ENCODE measurements at places on chromosomes 13 and 19.

GRCh38 chr19:34974646-34975045 lies 10.6 kb upstream of the ZNF792 start:
- DNase-seq: no peak

GRCh38 chr19:795073-795611 lies 2.1 kb upstream of the PTBP1 start:
- no peak for DNase-seq

DNA sequence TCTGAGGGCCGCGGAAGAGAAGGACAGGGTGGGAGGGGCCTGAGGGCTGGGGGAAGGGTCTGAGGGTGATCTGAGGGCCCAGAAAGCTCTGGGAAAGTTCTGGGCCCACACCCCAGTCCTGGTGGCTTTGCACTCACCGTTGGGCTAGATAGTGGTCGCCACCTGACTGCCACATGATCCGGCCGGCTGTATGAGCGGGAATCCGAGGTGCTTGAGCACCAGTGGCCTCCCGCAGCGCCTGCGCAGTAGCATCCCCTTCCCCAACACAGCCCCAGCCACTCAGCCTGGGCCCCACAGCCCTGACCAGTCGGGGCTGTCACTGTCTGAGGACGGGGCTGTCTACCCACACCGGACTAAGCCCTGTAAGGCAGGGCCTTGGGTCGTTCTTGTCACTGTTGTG lies 15.0 kb downstream of the PRODH2 start:
- no peak for DNase-seq

GRCh38 chr19:32676895-32677359 lies 1.3 kb downstream of the RGS9BP start:
- no peak for DNase-seq

DNA sequence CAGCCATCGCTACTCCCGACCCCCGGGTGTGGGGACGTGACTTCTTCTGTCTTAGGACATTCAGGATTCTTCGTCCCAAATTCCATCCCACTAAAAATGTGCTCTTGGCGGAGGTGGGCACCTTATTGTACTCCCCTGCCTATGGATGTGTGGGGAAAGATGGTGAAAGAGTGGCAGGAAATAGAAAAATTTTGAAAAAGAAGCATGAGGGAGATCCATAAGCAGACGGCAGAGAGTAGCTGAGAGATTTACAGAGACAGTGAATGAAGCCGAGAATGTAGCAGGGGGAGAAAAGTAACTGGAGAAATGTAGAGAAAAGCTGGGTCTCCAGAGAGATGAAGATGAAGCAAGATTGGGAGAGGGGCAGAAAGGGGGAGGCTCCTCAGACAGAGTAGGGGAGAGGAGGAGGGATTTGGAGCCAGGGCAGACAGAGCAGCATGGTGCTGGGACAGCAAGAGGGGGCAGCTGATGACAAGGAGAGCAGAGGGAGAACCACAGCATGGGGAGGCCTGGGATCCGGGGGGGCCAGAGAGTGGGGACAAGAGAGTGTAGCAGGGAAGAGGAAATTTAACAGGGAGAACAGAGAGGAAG lies 843 bp downstream of the ZNF610 start:
- DNase-seq: no peak

DNA sequence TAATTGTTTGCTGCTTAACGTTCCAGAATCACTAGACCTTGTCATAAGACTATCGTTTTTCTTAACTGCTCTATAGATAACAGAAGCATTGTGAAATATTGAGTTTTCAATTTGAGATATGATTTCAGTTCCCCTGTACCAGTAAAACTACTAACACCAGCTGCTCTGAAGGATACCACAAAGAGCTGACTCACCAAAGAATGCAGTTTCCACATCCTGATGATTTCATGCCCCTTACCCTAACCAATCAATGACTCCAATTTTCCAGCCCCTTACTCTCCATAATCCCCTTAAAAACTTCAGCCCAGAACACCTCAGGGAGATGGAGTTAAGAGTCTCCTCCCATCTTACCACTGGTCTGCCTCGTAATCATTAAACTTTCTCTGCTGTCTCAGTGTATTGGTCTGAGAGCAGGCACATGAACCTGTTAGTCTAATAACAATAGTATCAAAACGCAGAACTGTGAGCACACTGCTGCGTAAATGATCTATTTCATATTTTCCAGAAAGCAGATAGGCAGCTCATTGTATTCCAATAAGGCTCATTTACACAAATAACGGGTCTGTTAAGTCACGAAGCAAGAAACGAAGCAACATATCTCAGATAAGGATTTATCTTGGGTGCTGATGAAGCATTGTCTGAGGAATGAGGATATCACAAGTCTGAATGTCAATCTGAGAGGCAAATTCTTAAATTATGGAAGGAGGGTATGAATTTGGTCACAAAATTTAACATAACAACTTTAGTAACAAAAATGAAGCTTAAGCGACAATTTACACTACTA lies 14.1 kb upstream of the CCNA1 start:
- DNase-seq: no peak

DNA sequence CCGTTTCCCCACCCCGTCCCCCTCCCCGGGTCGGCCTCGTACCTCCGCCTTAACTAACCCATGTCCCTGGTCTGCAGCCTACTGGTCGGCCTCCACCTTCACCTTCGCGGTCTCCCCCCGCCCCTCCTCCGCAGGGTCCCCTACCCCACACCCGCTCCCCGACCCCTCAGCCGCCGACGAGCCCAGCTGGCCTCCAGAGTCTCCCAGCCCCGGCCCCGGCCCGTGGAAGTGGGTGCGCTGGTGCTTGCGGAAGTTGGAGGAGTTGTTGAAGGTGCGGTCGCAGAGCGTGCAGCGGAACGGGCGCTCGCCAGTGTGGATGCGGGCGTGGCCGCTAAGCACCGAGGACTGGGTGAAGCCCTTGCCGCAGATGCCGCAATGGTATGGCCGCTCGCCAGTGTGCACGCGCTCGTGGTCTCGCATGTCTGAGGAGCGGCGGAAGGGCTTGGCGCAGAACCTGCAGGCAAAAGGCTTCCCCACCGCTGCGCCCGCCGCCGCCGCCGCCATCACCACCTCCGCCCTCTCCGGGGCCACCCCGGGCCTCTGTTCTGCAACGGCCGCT lies 2.6 kb downstream of the ZNF784 start:
- no peak for DNase-seq

DNA sequence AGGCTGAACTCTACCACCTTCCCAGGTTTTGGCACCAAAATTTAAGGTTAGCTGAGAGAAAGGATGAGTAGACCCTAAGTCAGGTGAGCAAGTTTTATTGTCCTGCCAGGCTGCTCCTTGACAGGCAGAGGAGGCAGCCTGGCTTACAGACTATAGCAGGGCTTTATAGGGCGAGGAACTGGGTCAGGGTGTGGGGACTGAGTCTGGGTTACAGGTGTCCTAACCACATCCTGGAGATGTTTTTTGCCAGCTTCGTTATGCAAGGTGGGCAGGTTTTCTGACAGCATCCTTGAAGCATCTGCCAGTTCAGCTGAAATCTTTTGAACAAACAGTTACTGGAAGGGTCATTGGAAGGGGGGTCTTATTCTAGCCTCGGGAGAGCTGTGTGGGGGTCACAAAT lies 905.7 kb upstream of the SLITRK5 start:
- no peak for DNase-seq

DNA sequence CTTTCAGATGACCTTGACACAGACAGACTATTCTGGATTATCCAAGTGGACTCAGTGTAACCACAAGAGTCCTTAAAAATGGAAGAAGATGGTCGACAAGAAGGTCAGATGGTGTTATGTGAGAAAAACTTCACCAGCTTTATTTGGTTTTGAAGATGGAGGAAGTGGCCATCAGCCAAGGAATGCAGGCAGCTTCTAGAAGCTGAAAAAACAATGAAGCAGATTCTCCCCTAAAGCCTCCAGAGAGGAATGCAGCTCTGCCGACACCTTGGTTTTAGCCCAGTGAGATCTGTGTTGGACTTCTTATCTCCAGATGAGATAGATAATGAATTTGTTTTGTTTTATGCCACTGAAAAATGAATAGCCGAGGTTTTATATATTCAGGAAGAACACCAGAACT lies 501.5 kb downstream of the DCT start:
- DNase-seq: no peak

- DNase-seq: no peak
Measured at GRCh38 chr13:25980255-25980654, 71.6 kb downstream of the SHISA2 start.

DNA sequence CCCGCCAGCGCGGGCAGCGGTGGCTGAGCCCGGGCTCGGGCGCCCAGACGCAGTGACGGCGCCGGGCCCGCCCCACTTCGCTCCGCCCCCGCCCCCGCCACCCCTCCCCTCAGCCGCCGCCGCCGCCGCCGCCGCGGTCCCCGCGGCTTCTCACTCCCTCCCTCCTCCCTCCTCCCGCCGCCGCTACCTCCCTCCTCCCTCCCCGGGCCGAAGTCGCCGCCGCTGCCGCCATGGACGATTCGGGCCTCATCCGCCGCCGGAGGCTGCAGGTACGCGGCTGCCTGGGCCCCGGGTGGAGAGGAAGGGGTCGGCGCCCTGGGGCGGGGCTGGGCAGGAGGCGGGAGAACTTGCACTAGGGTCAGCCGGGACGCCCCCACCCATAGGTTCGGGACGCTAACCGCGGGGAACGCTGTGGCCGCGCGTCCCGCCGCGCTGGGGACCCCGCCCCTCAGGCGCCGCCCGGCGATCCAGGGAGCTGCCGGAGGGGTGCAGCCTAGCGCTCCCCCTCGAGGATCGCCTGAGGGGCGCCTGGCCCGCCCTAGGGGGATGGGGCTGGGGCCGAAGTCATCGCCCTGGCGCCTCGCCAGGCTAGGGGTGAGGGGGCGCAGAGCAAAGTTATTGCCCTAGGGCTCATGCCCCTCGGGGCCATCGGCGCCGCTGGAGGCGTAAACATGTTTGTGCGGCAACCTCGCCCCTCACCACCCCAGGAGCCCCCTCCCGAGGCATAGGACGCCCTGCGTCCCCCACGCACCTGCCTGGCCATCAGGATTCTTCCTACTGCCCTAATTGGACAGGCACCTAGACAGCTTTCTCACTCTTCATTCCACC lies 427 bp downstream of the RTBDN start:
- DNase-seq: no peak

GRCh38 chr13:91308299-91308698 lies 39.2 kb upstream of the MIR17HG start:
- no peak for DNase-seq

DNA sequence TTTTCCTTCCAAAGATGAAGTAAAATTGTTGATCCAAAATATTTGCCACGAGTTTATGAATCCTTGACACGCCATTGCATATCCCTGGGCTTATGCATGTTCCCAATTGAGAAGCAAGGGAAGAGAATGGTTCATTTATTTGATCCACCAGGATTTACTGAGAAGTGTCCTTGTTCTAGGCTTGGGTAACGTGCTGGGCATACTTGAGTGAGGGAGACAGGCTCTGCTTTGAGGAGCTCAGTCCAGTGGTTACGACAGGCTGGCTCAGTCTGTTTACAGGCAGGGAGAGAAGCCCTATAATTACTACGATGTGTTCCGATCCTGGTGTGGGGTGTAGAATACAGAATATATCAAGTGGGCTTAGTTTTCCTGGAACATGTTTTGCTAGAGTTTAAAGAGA lies 6.3 kb upstream of the PNMA8C start:
- DNase-seq: no peak

DNA sequence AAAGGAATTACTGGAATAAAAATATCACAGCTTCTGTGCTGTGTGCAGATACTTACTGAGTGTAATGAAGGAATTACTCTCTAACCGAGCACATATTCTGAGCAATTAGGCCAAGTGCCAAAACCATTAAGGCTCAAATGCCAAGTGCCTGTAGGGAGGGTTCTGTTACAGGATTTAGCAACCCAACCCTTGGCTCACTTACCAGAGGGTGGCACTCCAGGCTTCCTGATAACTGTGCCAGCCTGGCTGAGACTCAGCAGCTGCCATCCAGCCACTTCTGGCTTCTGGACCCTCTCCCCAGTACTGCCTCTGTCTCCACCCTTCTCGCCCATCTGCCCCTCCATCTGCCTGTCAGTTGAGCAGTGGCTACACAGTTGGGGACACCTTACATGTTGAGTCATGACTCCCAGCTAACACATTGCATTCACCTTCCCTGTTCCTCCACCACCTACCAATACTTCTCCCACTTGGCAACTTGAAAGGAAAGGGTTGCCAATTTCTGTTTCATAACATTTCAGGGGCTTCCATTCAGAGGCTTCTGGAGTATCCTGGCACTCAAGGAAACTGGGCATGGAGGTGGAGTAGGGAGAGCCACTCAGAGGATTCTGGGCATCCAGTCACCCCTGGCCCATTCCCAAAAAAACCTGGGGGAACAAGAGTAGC lies 110.5 kb downstream of the COG6 start:
- DNase-seq: peak; percentile 59

DNA sequence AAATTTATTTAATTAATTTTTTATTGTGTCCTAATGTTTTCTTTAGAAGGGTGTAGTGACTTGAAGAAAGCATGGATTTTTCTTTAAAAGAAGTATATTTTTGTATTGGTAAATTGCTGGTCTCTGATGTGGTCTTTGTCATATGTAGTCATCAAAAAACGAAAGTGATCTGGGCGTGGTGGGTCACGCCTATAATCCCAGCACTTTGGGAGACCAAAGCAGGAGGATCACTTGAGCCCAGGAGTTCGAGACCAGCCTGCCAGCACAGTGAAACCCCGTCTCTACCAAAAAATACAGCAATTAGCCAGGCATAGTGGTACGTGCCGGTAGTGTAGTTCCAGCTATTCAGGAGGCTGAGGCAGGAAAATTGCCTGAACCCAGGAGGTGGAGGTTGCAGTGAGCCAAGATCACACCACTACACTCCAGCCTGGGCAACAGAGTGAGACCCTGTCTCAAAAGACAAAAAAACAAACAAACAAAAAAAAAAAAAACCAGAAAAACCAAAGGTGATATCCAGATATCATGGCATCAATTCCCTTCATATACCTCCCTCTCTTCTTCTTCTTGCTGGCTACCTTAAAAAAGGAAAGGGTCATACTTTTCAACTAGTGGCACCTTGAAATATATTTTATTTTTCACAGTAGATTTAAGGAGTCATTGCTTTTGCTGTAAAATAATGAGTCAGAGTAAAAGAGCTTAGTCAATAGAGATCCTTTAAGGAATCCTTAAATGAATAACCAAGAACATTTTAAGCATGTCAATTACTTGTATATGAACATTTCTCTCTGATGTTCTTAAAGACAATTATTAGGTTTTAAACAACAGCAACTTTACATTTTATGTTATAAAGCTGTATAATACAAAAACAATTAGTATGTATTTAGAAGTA lies 19.9 kb downstream of the KCTD4 start:
- DNase-seq: no peak

GRCh38 chr13:60028021-60028420 lies 135.7 kb downstream of the DIAPH3 start:
- no peak for DNase-seq
